Placental epithelial cell (primary cell): ENCODE measurements at places on chromosomes 1 and 21. TPM values are rescaled to one million over a fixed set of nuclear protein-coding genes. Genes with fewer than 3 reads are reported as not detected.

Gene ELAPOR1
- total RNA-seq: 0.39 and 0.98 TPM in 2 replicates

Gene CCDC28B
- total RNA-seq: 12.5 and 18.1 TPM in 2 replicates

Gene CSF1
- total RNA-seq: 4.3 and 5.5 TPM in 2 replicates

Gene RGS7
- under 0.01 TPM in 1 of 2 replicates, not detected in the other for total RNA-seq

Gene LAMTOR2
- 43.8 and 72.2 TPM in 2 replicates for total RNA-seq

Gene LHX4
- total RNA-seq: under 0.01 TPM in 1 of 2 replicates, not detected in the other

Gene C8A
- total RNA-seq: not detected in 2 replicates

Gene PER3
- 8.0 and 11.8 TPM in 2 replicates for total RNA-seq

Gene ESPN
- under 0.01 TPM in 1 of 2 replicates, not detected in the other for total RNA-seq

Gene RHEX
- total RNA-seq: not detected in 2 replicates

Gene EEIG2
- total RNA-seq: 1.6 and 3.1 TPM in 2 replicates

Gene ADORA3
- not detected in 2 replicates for total RNA-seq

Gene RXFP4
- not detected in 2 replicates for total RNA-seq

Gene GCSAML
- total RNA-seq: under 0.01 and 0.22 TPM in 2 replicates

Gene TAF13
- total RNA-seq: 39.7 and 64.1 TPM in 2 replicates

Gene PPM1J
- 5.2 and 6.3 TPM in 2 replicates for total RNA-seq

Gene RAB42
- 1.6 and 2.4 TPM in 2 replicates for total RNA-seq

Gene GART
- total RNA-seq: 50.3 and 72.2 TPM in 2 replicates

Gene A3GALT2
- total RNA-seq: not detected in 2 replicates

Gene JAM2
- 0.39 TPM in 1 of 2 replicates, not detected in the other for total RNA-seq

Gene FMN2
- 0.79 and 9.5 TPM in 2 replicates for total RNA-seq

Gene GBP6
- total RNA-seq: 0.11 TPM in 1 of 2 replicates, not detected in the other

Gene LCE2C
- not detected in 2 replicates for total RNA-seq

Gene DMAP1
- total RNA-seq: 35.3 and 35.5 TPM in 2 replicates

Gene SNX7
- total RNA-seq: 44.8 and 45.0 TPM in 2 replicates

Gene ANKRD65
- 1.6 and 2.7 TPM in 2 replicates for total RNA-seq

Gene RO60
- total RNA-seq: 119 and 149 TPM in 2 replicates

Gene CTNNBIP1
- 38.5 and 67.1 TPM in 2 replicates for total RNA-seq

Gene TRIM62
- 2.0 and 2.8 TPM in 2 replicates for total RNA-seq

Gene ACOT7
- total RNA-seq: 10.6 and 42.9 TPM in 2 replicates

Gene TOMM40L
- total RNA-seq: 5.5 and 11.5 TPM in 2 replicates

Gene HOOK1
- total RNA-seq: 1.7 and 5.5 TPM in 2 replicates

Gene SUSD4
- not detected in 2 replicates for total RNA-seq

Gene BEST4
- total RNA-seq: under 0.01 and 0.11 TPM in 2 replicates

Gene OR10J1
- not detected in 2 replicates for total RNA-seq

Gene UQCRHL
- total RNA-seq: 0.65 and 2.7 TPM in 2 replicates

Gene CELSR2
- 3.1 and 8.6 TPM in 2 replicates for total RNA-seq

Gene NBPF20
- total RNA-seq: 0.87 and 1.6 TPM in 2 replicates

Gene ELAVL4
- not detected in 2 replicates for total RNA-seq

Gene FMO1
- not detected in 2 replicates for total RNA-seq

Gene AIRE
- total RNA-seq: not detected in 2 replicates

Gene ADCY10
- under 0.01 TPM in 2 replicates for total RNA-seq

Gene APOBEC4
- total RNA-seq: not detected in 2 replicates

Gene RIPPLY3
- 0.33 and 0.79 TPM in 2 replicates for total RNA-seq

Gene TNFRSF8
- 0.11 TPM in 1 of 2 replicates, not detected in the other for total RNA-seq

Gene LGR6
- 0.76 and 2.4 TPM in 2 replicates for total RNA-seq

Gene ASTN1
- total RNA-seq: 0.39 and 0.87 TPM in 2 replicates

Gene C1orf74
- 4.7 and 5.3 TPM in 2 replicates for total RNA-seq

Gene CCDC27
- not detected in 2 replicates for total RNA-seq

Gene FCRL1
- not detected in 2 replicates for total RNA-seq

Gene S100A2
- 5.2 and 8.2 TPM in 2 replicates for total RNA-seq

Gene CA14
- under 0.01 TPM in 1 of 2 replicates, not detected in the other for total RNA-seq

Gene PSMB4
- total RNA-seq: 315 and 439 TPM in 2 replicates

Gene LHX8
- not detected in 2 replicates for total RNA-seq

Gene OR6K3
- total RNA-seq: not detected in 2 replicates

Gene SERPINC1
- total RNA-seq: not detected in 2 replicates
